Activated CD4-positive, alpha-beta T cell treated with anti-CD3 and anti-CD28 coated beads, Interleukin-2, amount 10 ng/mL, durations not matched to agents 24 days and 14 days (primary cell): ENCODE measurements at places on chromosomes 11 and 22. TPM values are rescaled to one million over a fixed set of nuclear protein-coding genes. Genes with fewer than 3 reads are reported as not detected.

The ZP1 gene
- total RNA-seq: not detected in 2 replicates

The TMPRSS6 gene
- total RNA-seq: 6.8 and 7.1 TPM in 2 replicates

The RTN4RL2 gene
- 0.23 and 0.26 TPM in 2 replicates for total RNA-seq

The GLB1L2 gene
- total RNA-seq: 10.2 and 11.2 TPM in 2 replicates

The SLC22A25 gene
- not detected in 2 replicates for total RNA-seq

The DRD2 gene
- total RNA-seq: not detected in 2 replicates

The MUC5B gene
- total RNA-seq: not detected in 2 replicates

The OLFML1 gene
- not detected in 2 replicates for total RNA-seq

The DUSP8 gene
- total RNA-seq: 0.86 and 1.6 TPM in 2 replicates

The FAM118B gene
- 12.8 and 14.2 TPM in 2 replicates for total RNA-seq

DNA sequence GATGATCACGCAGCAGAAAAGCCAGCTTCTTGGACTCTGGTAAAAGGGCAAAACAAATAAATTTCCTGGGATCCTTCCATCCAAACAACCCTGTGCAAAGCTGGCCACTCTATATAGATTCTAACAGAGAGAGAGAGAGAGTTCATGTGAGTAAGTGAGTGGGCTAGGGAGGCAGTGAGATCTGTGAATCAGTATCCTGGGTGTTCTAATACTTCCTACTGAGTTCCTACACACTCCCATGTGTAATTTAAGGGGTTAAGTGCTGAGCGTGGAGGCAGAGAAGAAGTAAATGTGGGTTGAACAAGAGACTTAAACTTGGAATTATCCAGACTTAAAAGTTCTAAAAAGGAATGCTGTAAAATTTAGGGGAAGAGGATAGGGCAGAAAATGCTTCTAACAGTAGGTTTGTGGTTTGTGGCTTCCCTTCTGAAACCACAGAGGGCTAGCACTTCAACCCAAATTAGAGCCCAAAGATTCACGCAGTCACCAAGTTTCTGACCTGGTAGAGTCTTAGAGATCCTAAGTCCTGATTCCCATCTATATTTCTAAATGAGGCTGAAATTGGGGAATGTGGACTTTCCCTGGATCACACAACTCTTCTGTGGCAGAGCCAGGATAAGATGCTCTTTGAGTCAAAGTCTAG lies 413.9 kb downstream of the TENM4 start:
- no peak for DNase-seq

DNA sequence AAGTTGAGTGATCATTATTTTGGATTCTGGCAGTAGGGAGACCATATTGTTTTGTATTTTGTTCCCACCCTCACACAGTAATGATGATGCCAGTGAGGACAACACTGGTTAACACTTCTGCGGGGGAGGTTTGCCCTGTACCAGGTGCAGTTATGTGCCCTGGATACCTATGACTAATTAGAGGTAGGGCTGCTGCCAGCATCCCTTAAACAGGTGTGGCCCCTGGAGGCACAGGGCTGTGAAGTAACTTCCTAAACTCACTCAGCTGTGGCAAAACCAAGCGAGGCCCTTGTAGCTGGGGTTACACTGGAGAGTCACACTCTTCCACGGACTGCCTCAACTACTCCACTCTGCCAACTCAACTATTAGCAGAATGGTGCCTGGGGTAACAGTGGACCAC lies 64.5 kb downstream of the MCM5 start:
- DNase-seq: no peak

GRCh38 chr11:56624661-56625110 lies 10.0 kb upstream of the OR5M1 start:
- DNase-seq: no peak

DNA sequence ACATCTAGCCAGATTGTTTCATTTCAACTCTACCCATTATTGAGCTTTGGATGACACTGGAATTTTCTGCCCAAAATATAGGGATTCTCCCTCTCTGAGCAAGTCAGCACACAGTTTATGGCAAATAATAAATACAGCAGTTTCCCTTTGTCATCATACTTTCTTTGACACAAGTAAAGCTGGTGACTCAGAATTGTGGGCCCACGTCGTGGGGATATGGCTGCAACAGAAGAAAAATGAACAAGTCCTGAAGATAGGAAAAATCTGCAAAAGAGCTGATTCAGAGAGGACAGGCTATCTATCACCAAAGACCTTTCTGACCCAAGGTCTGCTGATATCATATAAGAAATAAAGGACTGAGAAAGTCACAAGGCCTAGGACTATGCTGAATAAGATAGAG lies 236.3 kb upstream of the ZC3H12C start:
- no peak for DNase-seq

DNA sequence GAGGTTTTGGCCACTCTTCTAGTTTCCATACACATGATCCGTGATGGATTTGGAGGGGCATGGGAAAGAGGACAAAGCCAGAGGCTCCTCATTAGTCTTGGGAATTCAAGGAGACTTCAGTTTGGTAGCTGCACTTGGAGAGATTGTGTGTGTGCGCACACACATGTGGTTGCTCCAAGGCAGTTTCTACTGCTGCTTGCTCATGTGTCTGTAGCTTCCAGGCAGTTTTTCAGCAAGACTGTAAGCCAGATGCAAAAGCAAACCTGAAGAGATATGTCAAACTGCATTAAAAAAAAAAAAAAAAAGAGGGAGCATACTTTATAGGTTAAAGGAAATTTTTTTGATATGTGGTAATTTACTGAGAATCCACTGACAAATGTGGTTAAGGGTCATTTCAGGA lies 95.7 kb downstream of the OSBP2 start:
- no peak for DNase-seq

GRCh38 chr22:50145721-50146438 lies 24.7 kb upstream of the PANX2 start:
- DNase-seq: no peak

DNA sequence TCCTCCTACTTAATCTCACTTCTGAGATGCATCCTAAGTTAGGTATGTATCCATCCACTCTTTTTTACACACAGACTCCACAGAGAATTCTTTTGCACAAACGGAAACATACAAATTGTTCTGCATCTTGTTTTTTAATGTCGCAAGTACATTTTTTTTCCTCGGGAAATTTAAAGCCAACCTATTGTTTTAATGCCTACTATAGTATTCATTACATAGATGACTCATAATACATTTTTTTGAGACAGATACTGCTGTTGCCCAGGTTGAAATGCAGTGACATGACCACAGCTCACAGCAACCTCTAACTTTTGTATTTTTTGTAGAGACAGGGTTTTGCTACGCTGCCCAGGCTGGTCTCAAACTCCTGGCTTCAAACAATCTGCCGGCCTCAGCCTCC lies 90.8 kb upstream of the TMEM45B start:
- no peak for DNase-seq

- no peak for DNase-seq
Measured at GRCh38 chr11:117634756-117635603, 162.0 kb downstream of the DSCAML1 start.

DNA sequence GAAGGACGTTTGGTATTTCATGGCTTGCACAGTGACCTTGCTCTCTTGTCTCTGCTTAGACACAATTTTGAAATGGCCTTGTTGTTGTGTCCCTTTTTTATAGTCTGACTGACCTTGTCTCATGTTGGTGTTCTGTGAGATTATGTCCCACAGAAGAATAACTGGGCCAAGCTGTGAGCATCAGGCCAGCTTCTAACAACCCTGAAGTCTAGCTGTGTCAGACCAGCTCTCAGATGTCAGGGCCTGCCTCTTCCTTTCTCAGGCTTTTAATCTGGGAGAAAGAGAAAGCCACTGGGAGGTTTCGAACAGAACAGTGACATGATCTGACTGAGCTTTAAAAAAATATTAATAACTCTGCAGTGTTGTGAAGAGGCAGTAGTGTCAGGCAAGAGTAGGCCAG lies 2.0 kb upstream of the UEVLD start:
- peak; percentile 61 for DNase-seq

GRCh38 chr11:75298976-75299260 lies 52.5 kb downstream of the ARRB1 start:
- no peak for DNase-seq

GRCh38 chr11:96101146-96101545 lies 177.2 kb upstream of the MTMR2 start:
- DNase-seq: no peak

- DNase-seq: peak; percentile 86
Measured at GRCh38 chr11:61587951-61588727, 7.3 kb upstream of the SYT7 start.

DNA sequence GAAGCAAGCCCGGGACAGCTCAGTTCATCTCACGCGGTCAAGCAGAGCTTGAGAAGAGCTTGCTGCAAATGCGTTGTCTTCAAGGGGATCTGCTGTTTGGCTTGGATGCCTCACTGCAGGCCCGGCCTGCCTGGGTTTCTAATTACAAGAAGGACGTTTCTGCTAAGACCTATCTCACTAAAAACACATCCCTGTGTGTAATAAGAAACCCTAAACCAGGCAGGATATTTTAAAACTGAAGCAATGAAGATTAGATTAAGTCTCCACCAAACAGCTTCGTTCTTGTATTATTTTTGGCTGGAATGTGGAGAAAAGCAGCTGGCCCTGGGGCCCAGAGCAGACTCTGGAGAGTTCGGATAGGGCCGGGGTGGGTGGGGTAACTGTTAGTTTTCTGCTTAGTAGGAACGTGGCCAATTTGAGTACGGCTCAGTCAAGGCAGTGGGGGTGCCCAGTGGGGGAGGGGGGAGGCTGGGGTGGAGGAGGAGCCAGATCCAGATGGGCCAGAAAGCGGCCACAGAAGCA lies 6.0 kb downstream of the PKNOX2 start:
- no peak for DNase-seq

- no peak for DNase-seq
Measured at GRCh38 chr11:32081129-32081641, 9.7 kb upstream of the RCN1 start.

GRCh38 chr22:24189249-24190158 lies 8.2 kb downstream of the SUSD2 start:
- peak; percentile 91 for DNase-seq

DNA sequence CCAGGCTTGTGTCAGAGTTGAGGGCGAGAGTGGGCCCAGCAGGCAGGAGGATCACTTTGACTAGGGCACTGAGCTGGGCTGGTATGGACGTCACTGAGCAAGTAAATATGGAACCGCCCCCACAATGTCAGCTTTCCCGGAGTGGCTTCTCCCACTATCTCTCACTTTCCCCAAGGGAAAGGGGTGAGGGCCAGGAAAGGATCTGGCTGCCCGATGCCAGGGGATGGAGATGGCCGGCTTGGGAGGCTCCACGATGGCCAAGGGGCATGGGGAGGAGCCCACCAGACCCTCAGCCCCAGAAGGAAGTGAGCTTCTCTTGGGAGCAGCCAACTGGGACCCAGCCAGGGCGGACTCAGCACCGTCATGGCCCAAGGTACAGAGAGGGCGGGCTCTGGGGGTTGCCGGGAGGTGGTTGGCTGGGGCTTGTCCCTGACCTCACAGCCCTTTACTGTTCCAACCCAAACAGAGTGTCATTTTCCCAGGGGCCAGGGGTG lies 8.7 kb downstream of the PRDM11 start:
- DNase-seq: no peak

- DNase-seq: no peak
Measured at GRCh38 chr11:64534391-64534801, 56.6 kb upstream of the SLC22A12 start.
